Mesothelial cell of epicardium (in vitro differentiated cells): ENCODE measurements at places on chromosomes 13 and 19. TPM values are rescaled to one million over a fixed set of nuclear protein-coding genes. Genes with fewer than 3 reads are reported as not detected.

GRCh38 chr19:49639401-49640112 is 386 bp downstream of the RRAS start:
- no peaks in the 10 kb centered on the region for H3K36me3 ChIP-seq
- H3K4me3 ChIP-seq, result peak overlapping the region; percentile 97
- peak; percentile 50 for DNase-seq
- H3K27ac ChIP-seq, result peak overlapping the region; percentile 96

The USPL1 gene
- total RNA-seq, result 21.4 to 23.1 TPM (median 21.7 TPM) in 3 replicates

The SIGLEC10 gene
- total RNA-seq, result not detected in 3 replicates

- no peak overlapping the region for H3K4me3 ChIP-seq
- peaks cover 6% of the 10 kb centered on the region for H3K4me1 ChIP-seq
- H3K36me3 ChIP-seq, result peaks cover 8% of the 10 kb centered on the region
- H3K27ac ChIP-seq, result no peak overlapping the region
Observed at GRCh38 chr13:25722893-25723292, 328.9 kb downstream of the SHISA2 start.

DNA sequence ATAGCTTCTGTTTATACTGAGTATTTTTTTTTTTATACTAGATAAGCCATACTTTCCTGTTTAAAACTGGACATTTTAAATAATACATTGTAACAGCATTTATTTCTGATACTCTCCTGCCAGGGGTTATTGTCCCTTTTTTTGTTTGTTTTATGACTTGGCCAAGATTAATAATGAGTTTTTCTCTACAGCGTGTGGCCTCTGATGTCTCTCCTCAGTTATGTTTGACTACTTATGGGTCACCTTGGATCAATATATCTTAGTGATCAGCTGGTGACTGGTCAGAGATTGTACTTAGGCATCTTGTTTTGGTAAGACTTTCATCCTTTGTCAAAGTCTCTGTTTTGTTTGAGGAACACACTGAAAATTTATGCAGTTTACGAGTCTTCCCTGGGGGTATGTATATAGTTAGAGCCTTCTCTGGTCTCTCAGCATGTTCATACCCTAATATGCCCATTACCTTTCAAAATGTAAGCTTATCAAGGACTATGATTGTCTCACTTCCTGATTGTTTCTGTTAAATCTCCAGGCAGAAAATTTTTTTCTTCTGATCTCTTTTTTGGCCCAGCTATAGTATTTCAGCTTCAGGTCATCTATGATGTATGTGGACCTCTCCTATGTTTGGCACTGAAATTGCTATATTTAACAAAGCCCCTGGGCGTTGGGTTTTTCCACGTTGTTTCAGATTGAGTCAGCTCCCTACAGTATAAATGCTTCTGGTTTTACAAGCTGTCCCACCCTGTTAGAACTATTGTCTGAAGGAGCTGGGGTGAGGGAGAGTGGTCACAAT is 87.9 kb downstream of the URI1 start:
- peak overlapping the region; percentile 4 for H3K27ac ChIP-seq
- no peak for DNase-seq
- no peaks in the 10 kb centered on the region for H3K4me1 ChIP-seq
- no peak overlapping the region for H3K4me3 ChIP-seq

- H3K4me3 ChIP-seq, result peak overlapping the region; percentile 97
- H3K4me1 ChIP-seq, result peaks cover 27% of the 10 kb centered on the region
- peak overlapping the region; percentile 99 for H3K27ac ChIP-seq
- H3K27me3 ChIP-seq, result no peaks in the 10 kb centered on the region
Observed at GRCh38 chr13:110713981-110714796, 689 bp downstream of the ING1 start.

GRCh38 chr19:40831502-40832430 is 18.5 kb downstream of the CYP2A6 start:
- no peak overlapping the region for H3K4me3 ChIP-seq
- peaks cover 12% of the 10 kb centered on the region for H3K4me1 ChIP-seq
- peak overlapping the region; percentile 51 for H3K27ac ChIP-seq
- H3K27me3 ChIP-seq, result no peaks in the 10 kb centered on the region

The KLF2 gene
- total RNA-seq, result 10.9 to 12.8 TPM (median 12.3 TPM) in 3 replicates

DNA sequence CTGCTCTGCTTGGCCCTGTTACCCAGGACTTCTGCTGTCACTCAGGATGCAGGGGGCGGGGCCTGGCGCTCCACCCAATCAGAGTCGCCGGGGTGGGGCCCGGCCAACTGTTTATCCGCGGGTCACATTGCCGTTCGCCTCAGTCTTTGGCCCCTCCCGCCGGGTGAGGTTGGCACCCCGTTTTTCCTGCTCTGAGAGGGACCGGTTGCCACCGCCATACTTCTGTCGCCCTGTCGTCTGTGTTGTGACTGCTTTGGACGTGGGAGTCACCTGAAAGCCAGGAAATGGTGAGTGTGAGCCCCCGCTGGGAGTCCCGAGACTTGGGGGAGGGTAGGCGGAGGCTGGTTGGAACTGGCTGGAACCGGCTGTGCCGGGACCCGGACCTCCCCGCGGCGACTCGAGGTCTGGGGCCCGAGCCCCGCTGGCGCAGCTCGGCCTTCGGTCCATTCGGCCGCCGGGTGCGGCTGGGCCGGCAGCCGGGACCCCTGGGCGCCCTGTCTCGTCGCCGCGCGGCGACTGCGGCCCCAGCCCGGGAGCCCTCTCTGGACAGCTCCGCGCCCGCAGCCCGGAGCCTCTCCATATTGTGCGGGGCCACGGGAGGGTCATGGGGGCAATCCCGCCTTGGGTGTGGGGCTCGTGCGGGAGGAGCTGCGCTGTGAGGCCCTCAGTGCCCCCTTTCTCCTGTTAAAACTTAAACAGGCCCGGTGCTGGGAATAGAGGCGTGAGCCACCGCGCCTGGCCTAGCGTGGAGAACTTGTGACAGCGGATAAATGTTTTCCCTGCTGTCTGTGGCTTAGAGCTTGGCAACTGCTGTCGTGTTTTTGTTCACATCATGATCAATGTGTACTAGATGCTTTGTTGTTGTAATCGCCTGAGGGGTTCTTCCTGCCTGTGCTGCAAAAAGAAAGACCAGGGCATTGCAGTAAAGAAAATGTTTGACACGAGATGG is at the start of gene ZNF844:
ZNF844 (plus strand) TSS at position 142 of the 949 bp plus-strand sequence; CDS start at position 285, 143 bp downstream.
- peak within 1 kb of the TSS; percentile 84 for H3K27ac ChIP-seq
- peaks cover 2% of the 10 kb centered on the region for H3K4me1 ChIP-seq
- H3K27me3 ChIP-seq, result no peaks in the 10 kb centered on the region
- DNase-seq, result peak; percentile 62

DNA sequence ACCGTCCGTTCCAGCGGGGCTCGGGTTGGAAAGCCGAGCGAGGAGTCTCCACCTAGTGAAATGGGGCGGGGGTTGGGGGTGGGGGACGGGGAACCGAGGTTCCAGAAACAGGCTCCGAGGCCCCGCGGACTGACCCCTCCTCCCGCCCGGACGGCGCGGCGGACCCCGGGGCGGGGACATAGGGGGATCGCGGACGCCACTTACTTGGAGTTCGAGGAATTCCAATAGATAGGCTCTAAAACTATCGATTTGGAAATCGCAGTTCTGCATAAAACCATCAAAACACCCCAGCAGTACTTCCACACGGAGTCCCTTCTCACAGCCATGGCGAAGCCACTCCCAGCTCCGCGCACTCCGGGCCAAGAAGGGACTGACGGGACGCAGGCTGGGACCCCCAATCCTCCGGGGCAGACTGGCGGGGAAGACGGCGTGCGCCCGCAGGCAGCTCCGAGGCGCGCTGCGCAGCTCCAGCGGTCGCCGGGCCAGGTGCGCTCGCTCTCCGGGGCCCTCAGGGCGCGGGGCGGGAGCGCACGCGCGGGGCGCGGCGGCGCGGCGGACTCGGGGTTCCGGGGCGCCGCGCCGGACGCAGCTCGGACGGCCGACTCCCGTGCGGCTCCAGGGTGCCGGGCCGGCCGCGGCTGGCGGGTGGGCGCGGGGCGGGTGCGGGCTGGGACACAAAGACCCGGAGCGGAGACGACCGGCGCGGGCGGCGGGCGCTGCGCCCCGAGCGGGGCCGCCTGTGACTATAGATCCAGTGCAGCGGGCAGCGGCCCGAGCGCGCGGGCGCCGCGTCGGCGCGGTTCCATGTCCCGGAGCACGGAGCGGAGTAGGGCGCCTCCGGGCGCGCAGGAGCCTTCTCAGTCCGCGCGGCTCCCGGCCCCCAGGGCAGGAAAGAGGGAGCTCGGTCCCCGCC is 567 bp downstream of the EFNB2 start:
- H3K4me3 ChIP-seq, result peak overlapping the region; percentile 99
- DNase-seq, result peak; percentile 62
- H3K27ac ChIP-seq, result peak overlapping the region; percentile 94
- H3K27me3 ChIP-seq, result no peaks in the 10 kb centered on the region
- H3K4me1 ChIP-seq, result peaks cover 26% of the 10 kb centered on the region

- H3K36me3 ChIP-seq, result no peaks in the 10 kb centered on the region
- H3K27ac ChIP-seq, result no peak overlapping the region
- peak overlapping the region; percentile 50 for H3K4me3 ChIP-seq
Observed at GRCh38 chr13:102400675-102401145, 1.1 kb downstream of the FGF14 start.

GRCh38 chr13:40485611-40486517 is 180.6 kb downstream of the FOXO1 start:
- peaks cover 2% of the 10 kb centered on the region for H3K27me3 ChIP-seq
- no peak overlapping the region for H3K4me3 ChIP-seq
- no peak for DNase-seq
- H3K4me1 ChIP-seq, result peaks cover 12% of the 10 kb centered on the region
- H3K36me3 ChIP-seq, result no peaks in the 10 kb centered on the region

The ZNF792 gene
- 9.2 to 9.6 TPM (median 9.3 TPM) in 3 replicates for total RNA-seq

The FCGBP gene
- total RNA-seq, result 1.7 to 2.5 TPM (median 2.3 TPM) in 3 replicates

GRCh38 chr13:50129081-50129705 is 113.9 kb downstream of the KCNRG start:
- H3K4me1 ChIP-seq, result peaks cover 53% of the 10 kb centered on the region
- no peak for DNase-seq
- no peaks in the 10 kb centered on the region for H3K36me3 ChIP-seq
- H3K27ac ChIP-seq, result no peak overlapping the region

The LPAR6 gene
- total RNA-seq, result 19.4 to 21.7 TPM (median 21.1 TPM) in 3 replicates

The ZNF534 gene
- total RNA-seq, result not detected in 3 replicates

GRCh38 chr13:93800342-93800741 is 573.7 kb downstream of the GPC6 start:
- no peak for DNase-seq
- H3K4me1 ChIP-seq, result peaks cover 2% of the 10 kb centered on the region
- H3K4me3 ChIP-seq, result no peak overlapping the region
- H3K36me3 ChIP-seq, result peaks cover 3% of the 10 kb centered on the region
- H3K27me3 ChIP-seq, result no peaks in the 10 kb centered on the region
- H3K27ac ChIP-seq, result no peak overlapping the region

DNA sequence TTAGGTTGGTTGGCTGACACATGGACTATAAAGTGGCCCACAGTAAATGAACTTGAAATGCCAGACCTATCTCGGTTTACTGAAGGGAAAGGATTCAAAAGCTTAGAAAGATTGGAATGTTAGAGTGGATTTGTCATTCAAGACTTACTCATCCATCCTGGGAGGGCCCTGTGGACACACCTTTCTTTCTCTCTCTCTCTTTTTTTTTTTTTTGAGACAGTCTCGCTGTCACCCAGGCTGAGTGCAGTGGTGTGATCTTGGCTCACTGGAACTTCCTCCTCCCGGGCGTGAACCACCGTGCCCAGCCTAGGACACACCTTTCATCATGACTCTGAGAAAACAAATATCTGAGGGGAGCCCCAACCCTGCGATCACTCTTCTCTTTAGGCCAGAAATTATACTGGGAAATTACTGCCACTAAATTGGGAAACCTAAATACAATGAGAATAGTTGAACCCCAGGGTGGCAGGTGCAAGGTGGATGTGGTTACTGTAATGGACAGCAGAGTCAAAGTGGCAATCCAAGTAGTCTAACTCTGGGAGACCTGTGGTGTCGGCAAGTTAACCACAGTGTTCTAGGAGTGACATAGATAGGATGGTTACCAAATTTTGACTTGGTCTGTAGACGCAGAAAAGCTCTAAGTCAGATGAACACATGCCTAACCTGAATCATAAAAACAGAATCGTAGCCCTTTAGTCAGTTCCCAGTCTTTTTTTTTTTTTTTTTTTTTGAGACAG is 47.1 kb upstream of the ZMYM5 start:
- no peak for DNase-seq
- no peak overlapping the region for H3K4me3 ChIP-seq
- no peak overlapping the region for H3K27ac ChIP-seq
- no peaks in the 10 kb centered on the region for H3K36me3 ChIP-seq
- H3K27me3 ChIP-seq, result no peaks in the 10 kb centered on the region

- no peak for DNase-seq
- H3K4me3 ChIP-seq, result no peak overlapping the region
- H3K4me1 ChIP-seq, result no peaks in the 10 kb centered on the region
Observed at GRCh38 chr19:10688545-10689280, 12.5 kb upstream of the QTRT1 start.

- DNase-seq, result no peak
- peak overlapping the region; percentile 96 for H3K4me3 ChIP-seq
- peak overlapping the region; percentile 97 for H3K27ac ChIP-seq
- H3K4me1 ChIP-seq, result peaks cover 23% of the 10 kb centered on the region
- peaks cover 3% of the 10 kb centered on the region for H3K36me3 ChIP-seq
- no peaks in the 10 kb centered on the region for H3K27me3 ChIP-seq
Observed at GRCh38 chr19:10333758-10334587, 644 bp upstream of the RAVER1 start.

DNA sequence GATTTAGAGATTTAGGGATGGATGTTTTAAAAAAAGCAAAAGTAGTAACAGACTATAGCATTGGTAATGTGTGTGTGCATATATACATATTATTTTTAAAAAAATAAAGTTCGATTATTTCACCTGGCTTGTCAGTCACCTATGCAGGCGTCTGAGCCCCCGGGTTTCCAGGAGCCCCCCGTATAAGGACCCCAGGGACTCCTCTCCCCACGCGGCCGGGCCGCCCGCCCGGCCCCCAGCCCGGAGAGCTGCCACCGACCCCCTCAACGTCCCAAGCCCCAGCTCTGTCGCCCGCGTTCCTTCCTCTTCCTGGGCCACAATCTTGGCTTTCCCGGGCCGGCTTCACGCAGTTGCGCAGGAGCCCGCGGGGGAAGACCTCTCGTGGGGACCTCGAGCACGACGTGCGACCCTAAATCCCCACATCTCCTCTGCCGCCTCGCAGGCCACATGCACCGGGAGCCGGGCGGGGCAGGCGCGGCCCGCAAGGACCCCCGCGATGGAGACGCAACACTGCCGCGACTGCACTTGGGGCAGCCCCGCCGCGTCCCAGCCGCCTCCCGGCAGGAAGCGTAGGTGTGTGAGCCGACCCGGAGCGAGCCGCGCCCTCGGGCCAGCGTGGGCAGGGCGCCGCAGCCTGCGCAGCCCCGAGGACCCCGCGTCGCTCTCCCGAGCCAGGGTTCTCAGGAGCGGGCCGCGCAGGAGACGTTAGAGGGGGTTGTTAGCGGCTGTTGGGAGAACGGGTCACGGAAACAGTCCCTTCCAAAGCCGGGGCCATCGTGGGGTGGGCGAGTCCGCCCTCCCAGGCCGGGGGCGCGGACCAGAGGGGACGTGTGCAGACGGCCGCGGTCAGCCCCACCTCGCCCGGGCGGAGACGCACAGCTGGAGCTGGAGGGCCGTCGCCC is 840 bp upstream of the CCNA1 start:
- H3K36me3 ChIP-seq, result no peaks in the 10 kb centered on the region
- peaks cover 92% of the 10 kb centered on the region for H3K27me3 ChIP-seq
- peak overlapping the region; percentile 55 for H3K4me3 ChIP-seq
- DNase-seq, result peak; percentile 46
- peaks cover 17% of the 10 kb centered on the region for H3K4me1 ChIP-seq

The SMIM17 gene
- 1.6 to 2.6 TPM (median 2.1 TPM) in 3 replicates for total RNA-seq
